OCI-LY7 (cell line): ENCODE measurements at places on chromosomes 16 and 17.

DNA sequence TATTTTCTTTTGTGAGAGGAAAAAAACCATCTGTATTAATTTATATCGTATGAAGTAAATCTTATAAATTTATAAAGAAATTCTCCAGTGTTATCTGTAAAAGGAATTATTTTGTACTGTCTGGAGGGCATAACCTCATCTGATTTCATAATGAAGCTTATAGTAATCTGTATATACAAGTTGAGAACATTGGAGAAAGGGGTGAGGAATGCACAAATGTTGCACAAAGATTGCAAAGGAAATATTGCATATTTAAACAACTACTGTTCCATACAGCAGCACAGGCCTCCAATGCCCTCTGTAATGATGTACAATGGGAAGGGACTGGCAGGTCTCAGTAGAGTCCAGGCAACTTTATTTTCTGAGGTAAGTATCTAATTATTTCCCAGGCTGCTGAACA lies 50.8 kb upstream of the KCNJ16 start:
- no peak for DNase-seq

- no peak for DNase-seq
Observed at GRCh38 chr16:2472885-2473445, 1.9 kb downstream of the NTN3 start.

GRCh38 chr17:71883845-71884244 lies 237.0 kb upstream of the SOX9 start:
- DNase-seq: no peak

GRCh38 chr16:27364493-27365141 lies 37.4 kb upstream of the IL21R start:
- DNase-seq: no peak

GRCh38 chr16:88471115-88471514 lies 18.0 kb downstream of the ZFPM1 start:
- no peak for DNase-seq

- no peak for DNase-seq
Observed at GRCh38 chr16:35747658-35748455, 2288.4 kb downstream of the TP53TG3F start.

DNA sequence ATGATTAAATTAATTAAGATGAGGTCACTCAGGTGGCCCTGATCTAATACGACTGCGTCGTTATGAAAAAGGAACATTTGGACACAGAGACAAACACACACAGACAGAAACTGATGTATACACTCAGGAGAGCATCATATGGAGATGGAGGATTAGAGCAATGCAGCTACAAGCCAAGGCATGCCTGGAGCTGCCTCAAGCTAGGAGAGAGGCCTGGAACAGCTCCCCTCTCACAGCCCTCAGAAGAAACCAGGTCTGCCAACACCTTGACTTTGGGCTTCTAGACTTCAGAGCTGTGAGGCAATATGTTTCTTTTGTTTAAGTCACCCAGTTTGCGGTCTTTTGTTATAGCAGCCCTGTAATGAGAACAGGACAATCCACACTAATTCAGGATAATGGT lies 318.9 kb downstream of the HS3ST3B1 start:
- no peak for DNase-seq

GRCh38 chr17:38709864-38710603 lies 5.0 kb downstream of the MLLT6 start:
- DNase-seq: no peak
